ENCODE measurements at places on chromosomes 16 and 17. TPM values are rescaled to one million over a fixed set of nuclear protein-coding genes. Genes with fewer than 3 reads are reported as not detected.

GRCh38 chr16:76389126-76389525, 111.9 kb downstream of the CNTNAP4 start:
- no peak for DNase-seq

DNA sequence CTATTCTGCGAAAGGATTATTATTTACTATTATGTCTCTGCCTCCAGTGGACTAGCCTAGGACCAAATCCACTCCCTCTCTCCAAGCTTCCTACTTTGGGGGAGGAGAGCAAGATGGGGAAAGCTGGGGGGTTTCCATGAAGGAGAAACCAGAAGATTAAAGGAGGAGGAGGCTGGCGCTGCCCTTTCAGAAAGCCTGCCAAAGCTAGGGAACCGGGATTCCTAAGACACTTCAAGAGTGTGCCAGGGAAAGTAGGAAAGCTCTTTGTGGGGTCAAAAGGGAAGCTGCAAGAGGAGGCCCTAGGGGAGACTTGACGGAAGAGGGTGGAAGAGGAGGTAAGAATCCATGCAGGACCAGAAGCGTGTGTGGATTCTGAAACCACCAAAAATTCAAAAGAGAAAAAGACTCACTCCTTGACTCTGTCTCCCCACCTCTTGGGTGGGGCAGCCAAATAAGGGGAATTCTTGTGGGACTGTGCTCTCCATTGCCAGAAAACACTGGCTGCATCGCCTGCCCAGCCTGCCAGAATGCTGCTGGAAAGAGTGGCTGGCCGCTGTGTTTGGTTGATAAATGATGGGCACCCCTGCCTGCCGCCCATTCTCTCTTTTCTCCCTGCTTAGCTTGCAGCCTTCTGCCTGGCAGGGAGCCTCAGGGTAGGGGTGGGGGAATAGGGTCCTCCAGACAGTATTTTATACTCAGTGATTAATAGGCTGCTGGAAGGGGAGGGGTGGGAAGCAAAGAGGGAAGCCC, 11.8 kb upstream of the KAT7 start:
- DNase-seq: no peak

- peak; percentile 19 for DNase-seq
Measured at GRCh38 chr17:3647769-3648555, 11.4 kb downstream of the CTNS start.

GRCh38 chr16:50657241-50657640, 23.9 kb downstream of the SNX20 start:
- DNase-seq: no peak

DNA sequence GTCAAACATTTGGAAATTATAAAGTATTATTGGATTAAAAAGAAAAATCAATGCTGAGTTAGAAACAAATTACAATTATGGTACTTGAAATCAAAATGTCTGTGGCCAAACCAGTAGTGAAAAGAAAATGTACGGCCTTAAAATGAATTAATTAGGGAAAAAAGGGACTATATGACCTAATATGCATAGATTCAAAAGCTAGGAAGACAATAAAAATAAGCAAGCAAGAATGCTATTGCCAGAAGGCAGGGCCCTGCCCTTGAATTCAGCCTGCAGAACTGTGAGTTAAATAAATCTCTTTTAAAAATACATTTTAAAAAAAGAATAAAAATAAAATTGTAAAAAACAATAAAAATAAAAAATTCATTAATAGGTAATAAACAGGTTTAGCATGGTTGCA, 88.7 kb downstream of the TRIM37 start:
- no peak for DNase-seq

- no peak for DNase-seq
Measured at GRCh38 chr17:51741458-51741857, 417.1 kb downstream of the CA10 start.

- no peak for DNase-seq
Measured at GRCh38 chr16:24996301-24996700, 18.9 kb downstream of the ARHGAP17 start.

- no peak for DNase-seq
Measured at GRCh38 chr17:11925262-11926021, 71.8 kb downstream of the ZNF18 start.

DNA sequence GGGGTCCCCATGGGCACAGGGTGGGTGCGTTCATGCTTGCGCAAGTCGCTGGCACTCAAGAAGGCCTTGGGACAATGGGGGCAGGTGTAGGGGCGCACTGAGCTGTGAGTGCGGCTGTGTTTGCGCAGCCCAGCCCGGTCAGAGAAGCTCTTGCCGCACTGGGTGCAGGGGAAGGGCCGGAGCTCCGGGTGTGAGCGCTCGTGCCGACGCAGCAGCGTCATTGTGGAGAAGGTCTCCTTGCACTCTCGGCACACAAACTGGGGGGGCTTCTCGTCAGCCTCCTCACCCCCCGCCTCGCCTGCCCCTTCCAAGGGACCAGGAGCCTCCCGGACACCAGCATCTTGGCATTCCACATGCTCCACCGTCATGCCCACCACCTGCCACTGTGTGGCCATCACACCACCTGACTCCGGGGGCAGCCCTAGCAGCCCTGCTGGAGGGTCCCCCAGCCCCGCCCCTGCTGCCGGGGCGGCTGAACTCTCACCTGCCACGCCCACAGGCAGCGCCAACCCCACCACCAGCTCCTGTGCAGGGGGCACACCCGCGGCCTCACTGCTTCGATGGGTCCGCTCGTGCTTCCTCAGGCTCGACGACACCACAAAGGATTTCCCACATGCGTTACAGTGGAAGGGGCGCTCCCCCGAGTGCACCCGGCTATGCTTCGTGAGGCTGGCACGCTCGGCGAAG, 12.8 kb downstream of the ZNF668 start:
- no peak for DNase-seq

- no peak for DNase-seq
Measured at GRCh38 chr16:67658849-67659674, 998 bp downstream of the ACD start.

- DNase-seq: no peak
Measured at GRCh38 chr17:39092692-39093230, 58.7 kb downstream of the PLXDC1 start.

DNA sequence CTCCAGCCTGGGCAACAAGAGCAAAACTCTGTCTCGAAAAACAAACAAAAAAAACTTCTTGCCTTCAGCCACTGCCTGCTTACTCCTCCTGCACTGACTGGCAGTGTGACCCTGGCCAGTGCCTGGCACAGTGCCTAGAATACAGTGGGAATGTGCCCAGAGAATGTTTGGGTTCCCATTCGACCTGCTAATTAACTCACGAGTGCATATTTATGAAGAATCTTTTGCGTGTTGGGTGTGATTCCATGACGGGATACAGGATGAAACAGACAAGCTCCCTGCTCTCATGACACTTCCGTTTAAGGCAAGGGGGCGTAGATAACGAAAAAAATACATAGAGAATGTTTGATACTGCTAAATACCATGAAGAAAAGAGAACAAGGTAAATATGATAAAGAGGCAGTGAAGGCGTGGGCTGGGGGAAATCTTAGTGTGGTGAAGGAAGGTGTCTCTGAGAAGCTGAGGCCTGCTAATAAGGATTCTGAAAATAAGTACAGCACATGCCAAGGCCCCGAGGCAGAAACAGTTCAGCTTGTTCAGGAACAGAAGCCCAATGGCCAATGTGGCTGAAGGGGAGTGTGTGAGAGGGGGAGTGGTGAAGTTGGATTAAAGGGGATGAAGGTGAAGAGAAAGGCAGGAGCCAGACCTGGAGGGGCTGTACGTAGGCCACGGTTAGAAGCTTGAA, 4.3 kb downstream of the ABI3 start:
- no peak for DNase-seq

GRCh38 chr17:16377941-16378341, 3.0 kb upstream of the UBB start:
- no peak for DNase-seq

DNA sequence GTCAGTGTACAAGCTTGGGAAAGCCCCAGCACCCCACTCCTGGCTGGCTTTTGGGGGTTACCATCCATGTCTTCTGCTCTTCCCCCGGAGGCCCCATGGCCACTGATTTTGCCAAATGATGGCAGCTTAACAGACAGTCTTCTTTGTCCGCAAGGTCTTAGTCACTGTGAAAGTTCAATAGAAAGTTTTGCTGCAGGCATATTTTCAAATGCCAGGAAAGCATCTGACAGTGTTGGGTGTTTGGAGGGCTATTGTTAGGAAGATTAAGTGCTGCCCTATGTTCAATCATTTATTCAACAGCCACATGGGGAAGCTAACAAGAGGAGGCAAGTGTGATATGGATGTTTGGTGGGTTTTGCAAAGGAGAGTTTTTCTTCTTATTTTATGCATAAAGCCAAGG, 122.4 kb downstream of the TOX3 start:
- no peak for DNase-seq

DNA sequence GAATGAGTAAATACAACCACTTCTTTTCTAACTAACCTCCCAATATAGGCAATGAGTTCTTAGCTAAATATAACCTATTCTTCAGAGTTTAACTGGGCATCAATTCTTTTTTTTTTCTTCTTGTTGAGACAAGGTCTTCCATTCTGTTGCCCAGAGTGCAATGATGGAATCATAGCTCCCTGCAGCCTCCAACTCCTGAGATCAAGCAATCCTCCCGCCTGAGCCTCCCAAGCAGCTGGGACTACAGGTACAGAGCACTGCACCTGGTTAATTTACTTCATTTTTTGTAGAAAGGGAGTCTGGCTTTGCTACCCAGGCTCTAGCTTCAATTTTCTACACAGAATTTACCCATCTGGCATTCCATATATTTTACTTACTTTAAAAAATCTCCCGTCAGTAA, 1.1 kb downstream of the METTL16 start:
- DNase-seq: no peak

DNA sequence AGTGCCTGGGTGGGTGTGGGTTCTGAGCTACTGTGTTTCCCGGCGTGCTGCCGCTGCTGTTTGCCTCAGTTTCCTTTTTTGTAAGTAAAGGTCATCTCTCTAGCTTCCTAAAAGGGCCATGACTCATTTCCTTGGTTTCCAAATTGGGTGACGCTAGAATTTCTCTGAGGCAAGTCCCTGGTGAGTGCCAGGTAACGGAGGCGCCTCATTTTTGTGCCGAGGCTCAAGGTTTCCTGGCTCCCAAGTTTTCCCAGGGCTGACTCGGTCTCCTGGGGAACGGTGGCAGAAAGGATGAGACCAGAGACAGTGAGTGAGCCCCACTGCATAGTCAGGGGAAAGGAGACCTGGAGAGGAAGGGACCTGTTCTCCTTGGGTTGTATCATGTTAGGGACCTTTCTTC, 20.3 kb downstream of the MSI2 start:
- DNase-seq: no peak

DNA sequence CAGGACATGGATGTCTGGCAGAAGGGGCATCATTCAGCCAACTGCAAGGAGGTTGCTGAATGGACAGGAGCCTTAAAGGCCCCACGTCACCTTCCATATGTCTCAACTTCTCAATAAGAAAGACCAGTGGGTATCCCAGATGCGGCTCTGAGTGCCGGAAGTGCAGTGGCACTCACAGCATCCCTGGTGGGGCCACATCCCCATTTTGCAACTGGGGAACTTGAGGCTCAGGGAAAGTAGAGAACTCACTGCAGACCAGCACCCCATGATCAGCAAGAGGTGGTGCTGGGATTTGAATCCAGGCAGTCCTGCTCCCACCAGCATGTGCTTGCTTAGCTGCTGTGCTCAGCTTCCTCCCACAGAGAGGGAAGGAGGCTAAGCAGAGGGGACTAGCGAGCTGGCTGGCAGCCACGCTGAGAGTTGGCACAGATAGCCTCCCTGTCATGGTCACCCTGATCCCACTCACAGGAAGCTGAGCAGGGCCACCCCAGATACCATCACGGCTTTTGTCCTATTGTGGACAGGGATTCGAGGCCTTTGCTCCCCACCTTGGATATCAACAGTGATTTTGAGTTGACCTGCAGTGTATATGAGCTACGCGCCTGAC, 294.2 kb upstream of the FOXF1 start:
- no peak for DNase-seq

- peak; percentile 11 for DNase-seq
Measured at GRCh38 chr17:72730077-72730476, 362.4 kb downstream of the SLC39A11 start.

DNA sequence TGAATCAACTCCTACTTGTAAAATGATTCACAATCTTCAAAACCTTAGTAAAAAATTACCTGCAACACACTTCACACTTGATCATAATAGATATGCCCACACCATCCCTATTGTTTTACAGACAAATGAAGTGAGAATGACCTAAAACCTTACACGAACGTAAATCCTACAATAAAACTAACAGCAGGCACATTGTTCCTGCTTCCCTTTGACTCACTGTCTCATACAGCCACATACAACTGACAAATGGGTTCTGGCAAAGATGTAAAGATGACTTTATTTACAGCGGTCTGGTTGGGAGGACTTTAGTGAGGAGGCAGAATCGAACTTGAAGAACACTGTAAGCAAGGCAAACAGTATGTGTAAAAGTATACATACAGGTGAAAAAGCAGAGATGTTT, 188.7 kb downstream of the MYO1D start:
- DNase-seq: no peak

GRCh38 chr16:68251832-68252231, 6.7 kb downstream of the PLA2G15 start:
- no peak for DNase-seq

GRCh38 chr17:17934806-17935205, 37.4 kb downstream of the TOM1L2 start:
- DNase-seq: no peak

DNA sequence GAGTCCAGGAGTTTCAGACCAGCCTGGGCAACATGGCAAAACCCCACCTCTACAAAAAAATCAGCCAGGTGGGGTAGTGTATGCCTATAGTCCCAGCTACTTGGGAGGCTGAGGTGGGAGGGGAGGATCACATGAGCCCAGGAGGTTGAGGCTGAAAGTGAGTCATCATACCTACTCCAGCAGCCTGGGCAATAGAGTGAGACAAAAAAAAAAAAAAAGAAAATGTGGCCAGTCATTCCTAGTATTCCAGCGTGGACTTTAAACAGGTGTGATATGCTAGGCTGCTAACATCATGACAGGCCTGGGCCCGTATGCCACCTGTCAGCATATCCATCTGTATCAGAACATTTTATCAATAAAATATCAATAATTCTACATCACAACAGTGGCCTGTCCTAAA, 143.3 kb downstream of the AATF start:
- no peak for DNase-seq

DNA sequence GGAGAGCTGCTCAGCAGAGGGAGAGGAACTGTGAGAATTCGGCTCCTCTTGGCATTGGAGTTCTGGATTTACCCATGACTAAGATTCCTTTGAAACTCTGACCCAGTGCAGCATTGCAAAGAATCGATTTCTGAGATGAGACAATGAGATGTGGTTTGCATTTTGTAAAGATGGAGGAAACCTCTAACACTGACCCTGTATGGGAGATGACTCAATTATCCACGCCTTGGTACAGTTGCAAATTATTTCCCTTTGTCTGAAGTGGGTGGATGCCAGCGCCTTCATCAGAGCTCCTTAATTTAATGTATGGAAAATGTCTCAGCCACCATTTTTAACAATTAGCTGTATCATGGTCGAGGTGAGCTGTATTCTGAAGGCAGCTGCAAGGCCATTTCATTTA, 53.4 kb downstream of the NUP93 start:
- no peak for DNase-seq

- DNase-seq: no peak
Measured at GRCh38 chr16:68068926-68069325, 16.2 kb upstream of the NFATC3 start.

SNAI3 gene
- 0.33 TPM for total RNA-seq

ZNF750 gene
- total RNA-seq: 0.07 TPM

EVI2A gene
- total RNA-seq: 0.33 TPM

SCN4A gene
- 0.07 TPM for total RNA-seq

CTRB2 gene
- not detected for total RNA-seq

KRTAP9-4 gene
- not detected for total RNA-seq

MMD gene
- 8.8 TPM for total RNA-seq

KRT36 gene
- not detected for total RNA-seq

FAM83G gene
- 13.6 TPM for total RNA-seq

HSD11B2 gene
- total RNA-seq: not detected
